Hepatic stellate cell (primary cell): ENCODE measurements at places on chromosomes 1 and 21.
A peak's percentile ranks its signal among the peaks of the same experiment; 100 is the strongest.

GRCh38 chr1:198809247-198809646 lies 170.4 kb downstream of the PTPRC start:
- DNase-seq = no peak

- DNase-seq = no peak
These were observed 554 bp upstream of the SLC39A1 start for GRCh38 chr1:153963850-153964331.

- DNase-seq = no peak
These were observed 51.1 kb downstream of the GLUL start for GRCh38 chr1:182340233-182341058.

- DNase-seq = peak; percentile 15
These were observed 42.7 kb upstream of the RGS2 start for GRCh38 chr1:192766009-192766625.

DNA sequence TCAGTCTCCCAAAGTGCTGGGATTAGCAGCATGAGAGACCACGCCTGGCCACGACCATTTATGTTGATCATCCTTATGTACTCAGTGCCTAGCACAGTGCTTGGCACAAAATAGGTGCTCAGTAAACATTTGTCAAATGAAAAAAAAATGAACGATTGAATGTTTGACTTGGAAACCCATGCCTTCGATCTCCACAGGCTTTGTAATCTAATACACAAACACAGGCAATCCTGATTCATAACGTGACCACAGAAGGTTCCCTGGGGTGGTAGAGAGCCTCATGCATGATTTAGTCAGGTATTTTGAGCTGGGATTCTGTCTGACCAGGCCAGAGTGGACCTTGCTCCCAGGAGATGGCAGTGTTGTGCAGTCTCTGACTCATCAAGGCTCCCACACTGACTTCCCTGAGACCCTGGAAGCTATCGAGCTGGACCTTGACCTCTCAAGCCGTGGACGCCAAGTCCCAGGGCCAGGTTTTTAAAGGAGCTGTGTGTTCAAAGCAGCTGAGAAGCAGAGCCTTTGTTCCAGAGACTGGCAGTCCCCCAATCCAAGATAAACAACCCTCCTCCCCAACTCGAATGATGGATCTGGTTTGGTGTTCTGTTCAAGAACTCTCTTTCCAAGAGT lies 81.1 kb downstream of the PGM1 start:
- peak; percentile 84 for DNase-seq

DNA sequence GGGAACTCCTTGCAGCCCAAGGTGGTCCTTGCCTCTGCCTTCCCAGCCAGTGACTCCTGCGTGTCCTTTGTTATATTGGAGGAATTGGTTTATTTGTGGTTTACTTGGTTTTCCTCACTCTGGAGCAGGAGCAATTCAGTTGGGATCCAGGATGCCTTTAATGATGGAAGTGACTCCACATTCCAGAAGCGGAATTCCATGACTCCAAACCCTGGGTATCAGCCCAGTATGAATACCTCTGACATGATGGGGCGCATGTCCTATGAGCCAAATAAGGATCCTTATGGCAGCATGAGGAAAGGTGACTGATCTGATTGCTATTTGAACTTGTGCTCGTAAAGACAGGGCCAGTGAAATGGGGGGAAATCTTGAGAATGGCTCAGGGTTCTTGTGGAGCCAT lies 15.1 kb upstream of the PIGV start:
- DNase-seq = peak; percentile 97

DNA sequence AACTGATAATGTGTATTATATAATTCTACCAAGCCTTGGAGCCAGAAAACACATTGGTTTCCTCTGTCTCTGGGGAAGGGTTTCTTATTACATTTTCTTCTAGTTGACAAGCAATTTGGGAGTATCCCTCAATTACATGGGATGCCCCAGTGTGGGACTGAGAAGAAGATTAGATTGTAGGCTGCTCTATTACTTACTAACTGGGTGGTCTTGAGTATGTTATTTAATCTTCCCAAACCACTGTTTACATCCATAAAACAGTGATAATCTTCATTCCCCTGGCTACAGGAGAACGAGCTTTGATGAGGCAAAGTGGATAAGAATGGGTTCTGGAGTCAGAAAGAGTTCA lies 105.8 kb downstream of the TSEN15 start:
- DNase-seq = no peak

DNA sequence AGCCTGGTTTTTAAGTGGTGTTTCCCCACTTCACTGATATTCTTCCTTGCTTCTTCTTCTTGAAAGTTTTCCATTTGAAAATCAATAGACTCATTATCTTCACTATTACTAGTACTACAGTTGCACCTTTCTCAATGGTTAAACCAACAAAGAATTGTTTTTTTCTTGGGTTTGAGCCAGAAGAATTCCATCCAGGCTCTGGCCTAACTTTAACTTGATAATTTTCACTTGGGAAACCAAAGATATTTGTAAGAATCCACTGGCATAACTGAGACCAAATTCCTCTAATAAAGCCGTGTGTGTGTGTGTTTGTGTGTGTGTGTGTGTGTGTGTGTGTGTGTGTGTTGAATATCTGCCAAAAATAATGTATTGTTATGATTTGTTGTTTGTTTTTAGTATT lies 103.2 kb downstream of the SGIP1 start:
- DNase-seq = no peak

DNA sequence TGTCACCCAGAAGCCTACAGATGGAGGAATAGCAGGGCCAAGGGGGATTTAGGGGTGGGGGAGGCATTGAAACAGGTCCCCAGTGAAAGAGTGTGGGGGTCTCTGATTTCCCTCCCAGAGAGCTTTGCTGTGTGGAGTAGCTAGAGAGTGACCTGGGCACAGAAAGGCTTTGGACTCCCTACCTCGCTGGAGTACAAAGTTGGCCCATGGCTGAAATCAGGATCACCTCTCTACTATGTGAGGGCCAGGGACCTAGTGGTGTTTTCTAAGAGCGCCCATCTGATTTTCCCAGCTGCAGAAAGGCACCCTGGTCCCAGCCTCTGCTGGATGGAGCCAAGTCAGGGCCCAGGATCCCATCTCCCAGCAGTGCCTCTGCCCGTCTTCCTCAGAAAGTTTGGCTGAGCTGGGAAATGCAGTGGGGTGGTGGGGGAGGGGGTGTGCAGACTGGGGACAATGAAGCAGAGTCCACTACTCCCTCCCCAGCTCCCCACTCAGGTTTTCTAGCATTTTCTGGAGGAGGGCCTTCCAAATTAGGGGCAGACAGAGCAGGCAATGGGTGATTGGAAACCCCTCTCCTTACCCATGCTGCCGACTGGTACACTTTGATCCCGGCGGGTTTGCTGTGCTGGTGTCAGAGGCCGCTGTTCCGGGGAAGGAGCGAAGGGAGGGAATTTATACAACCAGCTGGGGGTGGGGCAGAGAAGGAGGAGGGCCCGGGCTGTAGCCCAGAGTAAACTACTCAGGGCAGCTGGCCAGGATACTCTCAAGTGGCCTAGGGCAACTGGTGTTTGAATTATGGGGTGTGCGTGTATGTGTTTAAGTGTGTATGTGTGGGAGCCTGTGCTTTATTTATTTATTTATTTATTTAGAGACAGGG lies at the start of gene SELENBP1:
TSS of gene SELENBP1 (minus strand) at position 648 of the 877 bp plus-strand sequence. CDS start at position 584, 64 bp downstream.
- peak; percentile 67 for DNase-seq

DNA sequence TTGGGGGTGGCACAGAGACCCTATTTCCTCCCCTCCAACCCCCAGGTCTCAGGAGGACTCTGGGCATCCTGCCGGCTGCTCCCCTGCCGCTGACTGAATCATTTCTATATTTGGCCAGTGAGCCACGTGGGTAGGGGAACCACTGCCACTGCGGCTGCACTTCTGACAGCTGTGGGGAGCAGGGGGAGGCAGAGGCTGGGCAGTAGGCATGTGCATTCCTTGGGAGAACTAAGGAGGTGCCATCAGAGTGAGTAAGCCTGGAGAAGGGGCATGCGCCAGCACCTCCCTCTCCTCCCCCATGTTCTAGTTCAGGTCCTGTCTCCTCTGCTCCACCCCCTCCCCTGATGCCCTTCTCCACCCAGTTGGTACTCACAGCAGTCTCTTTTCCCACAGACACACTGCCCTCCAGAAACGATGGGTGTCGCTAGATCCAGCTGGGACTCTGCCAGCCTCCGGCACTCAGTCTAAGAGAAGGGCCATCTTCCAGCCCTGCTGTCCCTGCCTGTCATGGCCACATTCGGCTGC lies 12.0 kb downstream of the PPFIA4 start:
- peak; percentile 91 for DNase-seq

DNA sequence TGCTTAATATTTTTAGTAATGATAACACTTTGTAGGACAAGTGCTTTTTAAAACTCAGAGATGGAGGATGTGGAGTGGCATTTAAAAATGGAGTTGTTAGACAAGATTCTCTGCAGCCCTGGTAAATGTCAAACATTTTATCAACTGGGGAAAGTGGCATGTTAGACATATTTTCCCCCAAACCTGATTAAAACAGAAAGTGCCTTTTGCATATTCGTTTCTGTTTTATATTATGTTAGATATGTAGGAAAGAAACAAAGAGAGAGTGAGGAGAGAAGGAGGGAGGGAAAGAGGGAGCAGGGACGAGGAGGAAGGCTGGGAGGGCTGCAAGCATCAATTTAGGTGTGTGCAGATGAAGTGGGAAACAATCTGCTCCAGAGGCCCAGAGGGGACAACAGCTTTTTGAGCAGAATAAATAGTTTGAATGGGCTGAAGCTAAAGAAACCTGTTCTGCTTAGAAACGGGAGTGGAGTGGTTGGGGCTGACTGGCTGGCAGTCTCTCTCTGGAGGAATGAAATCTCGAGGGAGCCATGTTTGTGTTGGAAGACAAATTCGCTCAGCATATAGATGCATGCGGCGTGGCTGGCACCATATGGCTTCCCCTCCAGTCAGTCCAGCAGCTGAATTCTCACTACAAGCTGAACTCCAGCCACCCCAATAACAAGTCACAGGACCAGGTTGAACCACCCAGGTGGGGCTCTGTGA lies 502.2 kb downstream of the AJAP1 start:
- no peak for DNase-seq

- DNase-seq = no peak
These were observed 26.2 kb downstream of the UBASH3A start for GRCh38 chr21:42429856-42430255.

GRCh38 chr1:154711416-154711815 lies 103.4 kb upstream of the ADAR start:
- DNase-seq = no peak

- no peak for DNase-seq
These were observed 217.5 kb downstream of the CAMTA1 start for GRCh38 chr1:7002728-7003127.

GRCh38 chr1:39104158-39105060 lies 78.3 kb downstream of the NDUFS5 start:
- DNase-seq = peak; percentile 54

DNA sequence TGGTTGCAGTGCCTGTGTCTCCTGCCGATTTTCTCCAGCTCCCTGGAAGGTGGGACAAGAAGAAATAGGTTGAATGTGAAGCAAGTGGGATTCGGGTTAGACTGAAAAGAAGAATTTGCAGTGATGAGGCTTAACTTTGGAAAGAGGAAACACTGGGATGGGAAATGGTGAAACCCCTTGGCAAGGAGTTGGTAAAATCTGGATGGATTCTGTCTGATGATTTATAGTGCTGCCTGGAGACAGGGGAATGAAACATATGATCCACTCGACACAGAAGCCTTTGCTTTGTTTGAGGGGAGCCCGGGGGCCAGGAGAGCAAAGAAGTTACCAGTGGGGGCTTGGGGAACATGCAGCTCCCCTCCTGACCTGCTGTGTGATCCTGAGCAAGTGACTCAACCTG lies 67.2 kb downstream of the UBIAD1 start:
- no peak for DNase-seq

DNA sequence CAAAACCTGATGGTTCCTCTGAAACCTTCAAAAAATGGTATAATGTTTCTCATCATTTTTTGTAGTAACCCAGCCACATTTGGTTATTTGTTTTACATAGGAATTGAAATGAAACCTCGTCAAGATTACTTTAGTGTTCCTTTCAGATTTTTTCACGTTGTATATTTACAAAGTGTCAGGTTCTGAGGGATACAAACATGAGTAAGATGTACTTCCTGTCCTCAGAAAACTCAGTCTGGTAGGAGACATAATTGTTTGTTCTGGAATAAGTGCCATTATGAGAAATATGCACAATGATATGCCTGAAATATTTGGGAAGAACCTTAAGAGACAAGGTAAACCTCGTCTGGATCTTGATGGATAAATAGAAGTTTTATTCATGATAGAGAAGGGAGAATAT lies 145.5 kb downstream of the USP25 start:
- DNase-seq = no peak

DNA sequence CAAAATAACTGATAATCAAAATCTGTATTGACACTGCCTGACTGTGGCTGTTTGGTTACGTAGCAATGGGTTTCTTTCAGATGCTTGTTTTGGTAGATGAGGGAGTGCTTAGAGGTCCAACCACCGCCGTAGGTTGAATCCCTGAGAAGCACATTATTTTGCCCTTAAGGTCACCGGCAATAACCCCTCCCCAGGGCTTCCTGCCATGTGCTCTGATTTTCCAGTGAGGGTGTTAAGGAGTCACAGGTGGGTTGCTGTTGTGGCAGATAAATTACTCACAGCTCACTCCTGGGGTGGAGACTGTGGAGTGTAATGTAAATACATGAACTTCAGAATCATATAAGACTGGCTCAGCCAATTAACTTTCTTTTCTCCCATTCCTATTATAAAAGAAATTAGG lies 81.5 kb upstream of the ZP4 start:
- DNase-seq = no peak

GRCh38 chr1:212359794-212360479 lies 54.7 kb downstream of the PACC1 start:
- DNase-seq = no peak

DNA sequence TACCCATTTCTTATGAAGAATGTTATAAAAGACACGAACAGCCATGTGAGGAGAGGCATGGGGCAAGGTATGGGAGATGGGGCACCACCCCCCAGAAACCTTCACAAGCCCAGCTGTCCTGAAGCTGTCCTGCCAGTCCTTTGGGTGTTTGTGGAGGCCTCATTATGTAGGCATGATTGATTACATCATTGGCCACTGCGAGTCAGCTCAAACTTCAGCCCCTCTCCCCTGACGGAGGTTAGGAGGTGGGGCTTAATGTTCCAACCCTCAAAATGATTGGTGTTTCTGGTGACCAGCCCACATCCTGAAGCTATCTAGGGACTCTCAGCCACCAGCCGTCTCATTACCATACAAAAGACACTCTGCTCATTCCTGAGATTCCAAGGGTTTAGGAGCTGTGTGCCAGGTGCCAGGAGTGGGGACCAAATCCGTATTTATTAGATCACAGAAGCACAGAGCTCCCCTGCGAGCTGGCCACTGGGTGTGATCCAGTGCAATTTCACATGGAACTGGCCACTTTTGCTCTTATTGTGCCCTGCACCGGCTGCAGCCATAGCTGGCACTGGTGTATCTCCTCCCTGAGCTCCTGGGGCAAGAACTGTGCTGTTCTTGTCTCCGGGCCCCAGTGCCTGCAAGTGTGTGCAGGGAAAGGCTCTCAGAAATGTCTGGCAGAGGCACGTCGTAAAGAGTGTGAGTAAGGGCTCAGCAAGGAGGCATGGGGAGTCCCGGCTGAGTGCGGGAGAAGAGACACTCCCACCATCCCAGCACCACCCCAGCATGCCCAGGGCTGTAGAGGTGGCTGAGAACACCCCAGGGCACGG lies 10.5 kb downstream of the KIAA1614 start:
- DNase-seq = no peak

DNA sequence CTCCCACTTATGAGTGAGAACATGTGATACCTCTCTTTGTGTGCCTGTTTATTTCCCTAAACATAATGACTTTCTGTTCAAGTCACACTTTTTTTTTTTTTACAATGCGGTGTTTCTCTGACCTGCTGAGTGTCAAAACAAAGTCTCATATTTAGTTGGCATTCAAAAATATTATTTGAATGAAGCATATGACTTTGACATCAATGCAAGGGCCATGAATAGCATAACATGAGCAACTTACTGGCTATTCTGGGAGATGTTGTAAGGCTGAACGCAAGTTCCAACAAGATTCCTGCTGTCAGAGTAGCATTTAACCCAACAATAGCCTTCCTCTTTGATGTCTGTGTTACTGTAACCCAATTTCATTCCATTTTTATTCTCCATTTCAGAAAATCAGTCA lies 2.0 kb upstream of the KRTAP19-1 start:
- no peak for DNase-seq
